ENCODE measurements at places on chromosomes 1 and 21.

DNA sequence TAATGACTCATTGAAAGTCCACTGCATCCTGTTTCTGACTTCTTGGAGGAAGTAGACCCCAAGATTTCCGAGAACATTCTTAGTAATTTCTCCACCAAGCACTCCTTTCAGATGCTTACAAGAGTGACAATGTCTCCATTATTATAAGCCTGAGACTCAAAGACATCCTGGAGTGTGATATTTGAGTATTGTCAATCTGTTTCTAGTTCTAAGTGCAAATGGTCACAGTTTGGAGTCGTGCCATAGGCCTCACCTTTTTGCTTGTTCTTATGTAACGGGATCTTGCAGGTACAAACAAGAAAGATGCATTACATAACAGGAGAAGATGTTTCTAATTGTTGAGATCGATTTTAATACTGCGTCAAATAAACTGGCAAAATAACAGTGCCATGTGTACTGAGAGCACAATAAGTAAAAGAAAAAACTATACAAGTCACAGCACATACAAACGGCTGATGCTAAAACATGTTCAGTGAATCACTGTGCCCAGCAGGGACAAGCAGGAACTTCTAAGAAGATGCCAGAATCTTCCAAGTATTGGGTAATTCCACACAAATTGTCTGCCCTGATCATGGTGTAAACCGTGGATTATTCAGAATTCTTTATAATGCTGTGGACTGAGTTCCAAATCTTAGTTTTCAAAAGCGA lies 54.1 kb downstream of the CD2 start:
- H3K36me3 ChIP-seq: peaks cover 21% of the 10 kb centered on the region
- peaks cover 81% of the 10 kb centered on the region for H3K4me1 ChIP-seq
- DNase-seq: no peak
- peak overlapping the region; percentile 84 for H3K27ac ChIP-seq

DNA sequence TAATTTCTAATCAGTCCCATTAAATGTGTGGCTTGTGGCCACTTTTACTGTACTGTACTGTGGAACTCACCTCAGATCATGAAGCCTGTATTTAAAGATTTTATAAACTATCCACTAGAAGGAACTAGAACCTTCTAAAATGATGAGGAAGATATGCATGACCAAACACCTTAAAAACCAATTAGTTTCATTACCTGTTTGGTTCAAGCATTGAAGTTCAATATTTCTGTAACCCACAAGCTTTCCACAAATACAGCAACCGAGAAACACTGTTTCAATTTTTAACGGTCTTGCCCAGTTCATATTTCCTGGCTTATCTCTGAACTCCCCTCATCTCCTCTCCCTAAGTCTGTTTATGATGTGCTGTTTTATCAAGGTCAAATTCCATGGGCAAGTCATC lies 264.3 kb upstream of the PLD5 start:
- H3K4me1 ChIP-seq: no peaks in the 10 kb centered on the region
- no peak overlapping the region for H3K4me3 ChIP-seq
- no peaks in the 10 kb centered on the region for H3K36me3 ChIP-seq
- no peak overlapping the region for H3K27ac ChIP-seq
- H3K27me3 ChIP-seq: peaks cover 23% of the 10 kb centered on the region

- no peak overlapping the region for H3K27ac ChIP-seq
- no peak overlapping the region for H3K4me3 ChIP-seq
- no peaks in the 10 kb centered on the region for H3K36me3 ChIP-seq
- no peaks in the 10 kb centered on the region for H3K27me3 ChIP-seq
These were observed 303.3 kb upstream of the ESRRG start for GRCh38 chr1:217026531-217026930.

DNA sequence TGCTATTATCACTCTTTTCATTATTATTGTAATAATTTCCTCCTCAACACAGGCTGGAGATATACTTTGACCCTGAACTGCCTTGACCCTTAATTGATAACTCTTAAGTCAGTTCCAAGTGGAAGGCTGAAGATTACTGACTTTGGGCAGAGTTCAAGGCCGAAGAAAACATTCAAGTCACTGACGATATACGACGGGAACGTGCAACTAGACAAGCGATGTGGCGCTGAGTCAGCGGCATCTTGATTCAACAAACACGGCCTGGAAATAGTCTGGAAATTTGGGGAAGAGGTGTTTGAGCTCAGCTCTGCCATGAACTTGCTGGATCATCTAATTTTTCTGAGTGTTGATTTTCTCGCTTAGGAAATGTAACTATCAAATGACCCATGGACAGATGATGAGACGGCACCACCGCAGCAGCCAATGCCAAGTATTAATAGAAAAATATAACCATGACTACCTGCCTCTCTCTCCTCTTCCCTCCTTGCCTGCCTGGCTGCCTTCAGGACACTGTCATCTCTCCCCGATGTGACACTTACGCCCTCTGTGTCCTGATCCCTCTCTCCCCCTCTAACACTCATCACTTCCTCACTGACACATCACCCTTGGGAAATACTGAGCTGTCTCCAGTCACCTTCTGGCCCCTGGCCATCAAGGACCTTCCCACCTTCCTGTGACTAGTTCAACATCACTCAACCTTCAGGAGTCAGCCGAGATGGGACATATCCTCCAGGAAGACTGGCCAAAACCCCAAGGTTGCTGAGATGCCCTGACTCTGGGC lies 49.4 kb downstream of the TMCO4 start:
- no peak overlapping the region for H3K27ac ChIP-seq
- H3K27me3 ChIP-seq: no peaks in the 10 kb centered on the region
- no peak overlapping the region for H3K4me3 ChIP-seq
- peaks cover 22% of the 10 kb centered on the region for H3K36me3 ChIP-seq

DNA sequence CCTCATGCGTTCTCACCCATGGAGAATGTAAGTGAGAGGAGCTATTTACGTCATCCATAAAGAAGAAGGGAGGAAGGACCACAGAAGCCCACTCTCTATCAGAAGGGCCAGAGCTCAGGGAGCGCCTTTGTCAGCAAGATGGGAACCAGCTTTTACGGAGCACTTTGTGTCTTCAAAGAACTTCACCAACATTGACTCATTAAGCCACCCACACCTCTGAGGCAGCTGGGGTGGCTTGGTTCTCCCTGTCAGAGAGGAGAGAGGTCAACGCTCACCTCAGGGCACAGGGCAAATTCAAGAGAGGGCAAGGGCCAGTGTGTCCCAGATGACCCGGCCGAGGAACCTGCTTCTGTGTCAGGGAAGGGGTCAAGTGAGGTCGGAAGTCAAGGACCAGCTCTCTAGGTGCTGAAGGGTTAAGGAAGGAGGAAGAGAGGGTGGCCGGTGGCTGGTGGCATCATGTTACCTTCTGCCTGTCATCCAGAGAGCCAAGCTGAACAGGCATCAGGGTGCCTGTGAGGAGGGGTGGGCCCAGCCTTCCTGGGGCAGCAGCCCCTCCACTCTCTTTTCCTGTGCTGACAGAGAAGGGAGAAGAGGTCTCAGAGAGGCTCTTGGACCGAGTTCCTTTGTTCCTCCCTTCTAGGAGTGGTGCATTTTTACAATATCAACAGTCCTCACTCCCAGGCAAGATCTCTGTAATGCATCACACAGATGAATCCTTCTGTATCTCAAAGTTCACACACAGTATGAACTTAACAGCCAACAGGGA lies 109.0 kb downstream of the ETS2 start:
- H3K36me3 ChIP-seq: no peaks in the 10 kb centered on the region
- H3K4me1 ChIP-seq: no peaks in the 10 kb centered on the region
- no peak for DNase-seq
- H3K27ac ChIP-seq: no peak overlapping the region
- H3K27me3 ChIP-seq: peaks cover 24% of the 10 kb centered on the region

GRCh38 chr1:247440001-247440620 lies 17.8 kb downstream of the OR2B11 start:
- H3K27me3 ChIP-seq: no peaks in the 10 kb centered on the region
- H3K36me3 ChIP-seq: peaks cover 27% of the 10 kb centered on the region
- no peak for DNase-seq
- H3K4me3 ChIP-seq: no peak overlapping the region

DNA sequence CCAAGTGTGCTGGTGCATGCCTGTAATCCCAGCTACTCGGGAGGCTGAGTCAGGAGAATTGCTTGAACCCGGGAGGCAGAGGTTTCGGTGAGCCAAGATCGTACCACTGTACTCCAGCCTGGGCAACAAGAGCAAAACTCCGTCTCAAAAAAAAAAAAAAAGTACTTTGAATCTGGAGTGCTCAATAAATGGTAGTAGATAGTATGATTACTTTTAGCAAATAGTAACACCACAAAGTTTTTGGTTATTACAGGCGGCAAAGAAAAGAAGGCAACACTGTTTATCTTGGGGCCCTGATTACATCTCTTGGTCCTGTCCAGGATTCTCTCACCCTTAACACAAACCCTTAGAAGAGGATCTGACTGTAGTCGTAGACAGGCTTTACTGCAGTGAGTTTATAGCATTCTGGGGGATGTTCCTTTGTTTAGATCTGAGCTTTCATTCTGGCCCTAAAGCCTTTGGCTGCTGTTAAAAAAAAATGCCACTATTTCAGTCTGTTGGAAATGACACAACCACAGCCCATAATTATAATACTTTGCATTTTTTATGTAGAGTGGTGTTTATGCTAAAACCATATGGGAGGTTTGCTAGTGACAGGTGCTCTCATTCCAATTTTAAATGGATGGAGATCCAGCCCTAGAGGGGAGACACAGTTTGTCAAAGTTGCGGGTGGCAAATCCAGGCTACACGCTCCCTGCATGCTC lies 79.7 kb upstream of the SLC2A1 start:
- H3K27ac ChIP-seq: no peak overlapping the region
- DNase-seq: no peak
- H3K27me3 ChIP-seq: no peaks in the 10 kb centered on the region
- H3K4me1 ChIP-seq: peaks cover 25% of the 10 kb centered on the region
- H3K4me3 ChIP-seq: no peak overlapping the region

DNA sequence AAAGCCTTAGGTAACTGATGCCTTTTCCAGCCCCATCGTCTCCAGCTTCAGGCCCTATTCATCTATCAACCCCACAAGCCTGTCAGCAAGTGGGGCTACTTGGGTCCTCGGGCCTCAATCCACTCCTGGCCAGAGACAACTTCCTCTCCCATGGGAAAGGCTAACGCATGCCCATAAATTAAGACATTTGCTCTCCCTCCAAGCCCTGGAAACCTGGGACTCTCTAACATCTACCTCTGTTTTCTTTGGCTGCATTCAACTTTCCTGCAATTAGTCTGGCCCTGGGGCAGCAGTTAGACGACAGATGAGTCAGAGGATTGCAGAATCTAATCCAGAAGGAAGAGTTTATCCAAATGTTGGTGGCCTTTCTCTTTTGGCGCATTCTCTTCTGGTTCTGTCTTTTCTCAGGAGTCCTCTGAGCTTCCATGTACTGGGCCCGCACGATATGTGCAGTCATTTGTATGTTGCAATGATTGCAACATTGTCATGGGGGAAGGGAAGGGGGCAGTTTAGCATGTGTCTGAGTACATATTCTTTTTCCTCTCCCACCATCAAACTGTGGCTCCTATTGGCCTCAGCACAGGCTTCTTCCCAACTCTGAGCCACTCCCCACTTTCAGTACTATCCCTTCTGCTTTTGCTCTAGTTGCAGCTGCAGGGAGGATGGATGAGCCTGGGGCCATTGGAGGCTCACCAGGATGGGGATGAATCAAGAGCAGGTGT lies 54.4 kb downstream of the NAV1 start:
- peaks cover 54% of the 10 kb centered on the region for H3K27me3 ChIP-seq
- H3K27ac ChIP-seq: no peak overlapping the region

DNA sequence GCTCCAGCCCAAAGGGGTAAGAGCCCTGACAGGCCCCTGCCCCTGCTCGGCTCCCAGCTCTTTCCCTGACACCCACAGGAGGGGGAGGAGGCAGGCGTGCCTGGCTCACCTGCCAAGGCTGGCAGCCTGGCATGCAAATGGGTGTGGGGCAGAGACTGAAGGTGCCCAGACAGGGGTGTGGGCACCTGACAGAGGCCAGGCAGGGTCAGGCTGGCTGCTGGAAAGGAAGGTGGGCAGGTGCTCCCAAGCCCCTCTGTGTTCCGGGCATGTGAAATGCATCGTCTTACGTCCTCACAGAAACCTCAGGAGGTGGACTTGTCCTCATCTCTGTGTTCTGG lies 19.4 kb upstream of the CASZ1 start:
- H3K4me3 ChIP-seq: no peak overlapping the region
- no peaks in the 10 kb centered on the region for H3K36me3 ChIP-seq
- DNase-seq: no peak
- H3K4me1 ChIP-seq: no peaks in the 10 kb centered on the region

DNA sequence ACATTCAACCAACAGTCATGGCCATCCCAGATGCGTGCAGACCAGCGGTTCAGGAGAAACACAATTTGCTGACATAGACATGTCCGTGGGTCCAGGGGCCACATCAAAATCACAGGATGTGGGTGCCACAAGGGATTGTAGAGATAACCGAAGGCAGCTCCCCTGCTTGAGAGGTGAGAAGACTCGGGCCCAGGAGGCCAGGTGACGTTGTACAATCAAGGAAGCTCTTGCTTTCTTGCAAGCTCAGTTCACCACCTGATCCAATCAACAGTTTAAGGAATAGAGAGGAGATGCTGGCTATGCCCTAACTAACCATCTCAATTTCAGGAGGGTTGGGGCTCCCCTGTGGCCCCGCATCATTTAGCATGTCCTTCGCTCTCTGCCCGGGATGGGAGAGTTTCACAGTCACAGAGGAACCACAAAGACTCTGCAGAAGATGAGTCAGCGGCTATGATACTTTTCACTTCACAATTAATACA lies 19.5 kb downstream of the UBASH3A start:
- DNase-seq: peak; percentile 53
- peak overlapping the region; percentile 81 for H3K27ac ChIP-seq
- H3K27me3 ChIP-seq: no peaks in the 10 kb centered on the region
- peaks cover 87% of the 10 kb centered on the region for H3K4me1 ChIP-seq

GRCh38 chr1:42974767-42975437 lies 16.2 kb upstream of the SLC2A1 start:
- H3K4me3 ChIP-seq: no peak overlapping the region
- H3K27me3 ChIP-seq: no peaks in the 10 kb centered on the region
- peaks cover 2% of the 10 kb centered on the region for H3K36me3 ChIP-seq

GRCh38 chr1:26994787-26995517 lies 1.5 kb downstream of the TRNP1 start:
- peak overlapping the region; percentile 60 for H3K4me3 ChIP-seq
- peaks cover 1% of the 10 kb centered on the region for H3K36me3 ChIP-seq
- H3K4me1 ChIP-seq: peaks cover 12% of the 10 kb centered on the region
- peaks cover 64% of the 10 kb centered on the region for H3K27me3 ChIP-seq
- DNase-seq: no peak

- no peak for DNase-seq
- no peaks in the 10 kb centered on the region for H3K36me3 ChIP-seq
- H3K4me1 ChIP-seq: no peaks in the 10 kb centered on the region
- H3K27me3 ChIP-seq: peaks cover 14% of the 10 kb centered on the region
- no peak overlapping the region for H3K27ac ChIP-seq
These were observed 61.4 kb upstream of the TNFSF18 start for GRCh38 chr1:173112129-173112528.

DNA sequence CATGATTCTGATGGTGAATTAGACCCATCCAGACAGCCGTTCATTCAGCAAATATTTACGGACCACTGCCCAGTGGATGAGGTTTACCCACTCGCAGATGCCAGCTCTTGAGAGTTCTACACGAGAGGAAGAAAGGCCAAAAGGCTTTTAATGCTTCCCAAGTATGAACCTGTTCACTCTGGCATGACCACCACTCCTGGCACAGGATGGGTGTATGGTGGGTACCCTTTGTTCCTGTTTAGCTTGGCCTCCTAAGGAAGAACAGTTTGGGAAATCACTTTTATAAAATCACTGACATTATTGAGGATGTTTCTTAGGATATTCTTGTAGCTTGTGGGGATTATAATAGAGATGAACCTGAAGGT lies 67.2 kb downstream of the HMGB4 start:
- H3K27me3 ChIP-seq: peaks cover 53% of the 10 kb centered on the region
- no peak overlapping the region for H3K27ac ChIP-seq
- H3K36me3 ChIP-seq: no peaks in the 10 kb centered on the region
- no peak overlapping the region for H3K4me3 ChIP-seq
- DNase-seq: no peak
